Stimulated activated CD8-positive, alpha-beta memory T cell treated with anti-CD3 and anti-CD28 coated beads, Interleukin-4, amount 100 ng/mL, for 1 hour (primary cell): ENCODE measurements at places on chromosomes 3 and 15.

DNA sequence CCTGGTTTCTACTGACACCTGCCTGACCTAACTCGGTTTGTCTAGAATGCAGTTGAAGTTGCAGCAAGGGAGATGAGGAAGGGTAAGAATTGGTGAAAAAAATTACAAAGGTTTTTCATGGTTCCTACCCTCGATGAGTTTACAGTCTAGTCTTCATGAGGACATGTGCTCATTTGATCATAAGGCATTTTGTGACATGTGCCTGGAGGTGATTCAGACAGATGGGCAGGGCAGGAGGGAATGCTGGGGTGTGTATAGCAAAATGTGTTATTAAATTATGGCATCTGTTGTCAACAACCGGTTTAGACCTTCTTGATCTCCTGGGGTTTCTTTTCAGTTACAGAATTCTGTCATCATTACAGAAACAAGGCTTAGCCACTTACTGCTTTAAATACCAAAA lies 101.2 kb downstream of the CACNA1D start:
- no peak for DNase-seq

DNA sequence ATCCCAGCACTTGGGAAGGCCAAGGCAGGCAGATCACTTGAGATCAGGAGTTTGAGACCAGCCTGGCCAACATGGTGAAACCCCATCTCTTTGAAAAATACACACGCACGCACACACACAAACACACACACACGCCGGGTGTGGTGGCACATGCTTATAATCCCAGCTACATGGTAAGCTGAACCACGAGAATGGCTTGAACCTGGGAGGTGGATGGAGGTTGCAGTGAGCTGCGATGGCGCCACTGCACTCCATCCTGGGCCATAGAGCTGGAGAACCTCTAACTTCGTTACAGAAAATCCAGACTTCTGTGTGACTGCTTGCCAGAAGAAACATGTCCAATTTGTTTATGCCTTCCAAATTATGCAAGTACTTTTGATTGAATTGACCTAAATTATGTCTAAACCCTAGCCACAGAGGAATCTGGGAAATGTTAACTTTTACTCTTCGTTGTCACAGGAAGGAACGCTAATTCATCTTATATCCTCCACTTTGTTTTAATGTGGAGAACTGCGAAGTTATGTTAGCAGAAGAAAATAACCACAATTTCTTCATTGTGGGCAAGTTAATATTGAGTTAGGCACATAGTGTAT lies 21.7 kb downstream of the TRIM59 start:
- no peak for DNase-seq

DNA sequence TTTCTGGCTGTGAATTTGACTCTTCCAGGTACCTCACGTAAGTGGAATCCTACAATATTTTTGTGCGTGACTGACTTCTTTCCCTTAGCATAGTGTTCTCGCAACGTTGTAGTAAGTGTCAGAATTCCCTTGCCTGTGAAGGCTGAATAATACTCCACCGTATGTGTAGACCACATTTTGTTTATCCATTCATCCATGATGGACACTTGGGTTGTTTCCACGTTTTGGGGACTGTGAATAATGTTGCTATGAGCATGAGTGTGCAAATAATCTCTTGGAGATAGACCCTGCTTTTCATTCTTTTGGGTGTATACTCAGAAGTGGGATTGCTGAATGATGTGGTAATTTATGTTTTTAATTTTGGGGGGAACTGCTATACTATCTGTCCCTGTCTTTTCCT lies 82.2 kb downstream of the APBA2 start:
- no peak for DNase-seq

- DNase-seq: no peak
Observed at GRCh38 chr3:194871143-194871863, 185.6 kb downstream of the FAM43A start.

GRCh38 chr15:52481915-52482314 lies 46.8 kb downstream of the MYO5A start:
- peak; percentile 10 for DNase-seq

DNA sequence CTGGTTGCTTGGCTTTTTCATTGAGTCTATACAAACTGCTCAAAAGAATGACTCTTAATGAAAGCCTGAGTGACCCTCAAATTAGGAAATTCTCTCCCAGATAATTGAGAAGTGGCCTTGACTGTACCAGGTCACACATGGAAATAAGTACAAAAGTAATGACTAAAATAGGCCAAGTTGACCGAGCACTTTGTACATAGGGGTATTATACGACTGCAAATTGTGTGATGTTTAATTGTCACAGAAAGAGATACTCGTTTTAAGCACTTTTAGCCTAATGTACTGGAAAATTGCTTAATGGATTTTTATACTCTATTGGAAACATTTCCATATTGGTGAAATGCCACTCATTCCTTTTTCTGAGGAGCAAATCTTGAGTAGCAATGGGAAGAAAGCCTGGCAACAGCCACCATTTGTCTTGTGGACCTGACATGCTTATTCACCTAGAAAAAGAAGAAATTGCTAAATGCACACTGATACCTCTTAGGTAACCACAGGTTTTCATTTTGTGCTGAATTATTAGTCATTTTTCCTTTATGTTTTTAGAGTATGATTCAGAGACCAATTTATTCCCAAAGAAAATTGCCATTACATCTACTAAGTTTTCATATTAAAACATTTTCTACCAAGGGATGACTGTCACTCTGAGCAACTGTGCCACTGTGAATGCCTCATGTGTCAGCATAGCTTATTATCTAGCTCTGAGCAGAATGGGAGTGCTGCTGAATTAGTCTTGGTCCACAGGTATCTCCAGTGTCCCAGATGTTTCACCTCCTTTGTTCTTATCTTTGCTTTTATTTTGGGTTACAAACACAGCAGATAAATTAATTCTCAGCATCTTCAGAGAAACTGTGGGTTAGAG lies 8.9 kb upstream of the PXK start:
- no peak for DNase-seq

GRCh38 chr15:101525087-101525669 lies 35.7 kb upstream of the PCSK6 start:
- DNase-seq: no peak

- no peak for DNase-seq
Observed at GRCh38 chr3:42710323-42711021, 7.9 kb upstream of the HHATL start.

GRCh38 chr3:81761904-81762580 lies 597 bp upstream of the GBE1 start:
- no peak for DNase-seq

DNA sequence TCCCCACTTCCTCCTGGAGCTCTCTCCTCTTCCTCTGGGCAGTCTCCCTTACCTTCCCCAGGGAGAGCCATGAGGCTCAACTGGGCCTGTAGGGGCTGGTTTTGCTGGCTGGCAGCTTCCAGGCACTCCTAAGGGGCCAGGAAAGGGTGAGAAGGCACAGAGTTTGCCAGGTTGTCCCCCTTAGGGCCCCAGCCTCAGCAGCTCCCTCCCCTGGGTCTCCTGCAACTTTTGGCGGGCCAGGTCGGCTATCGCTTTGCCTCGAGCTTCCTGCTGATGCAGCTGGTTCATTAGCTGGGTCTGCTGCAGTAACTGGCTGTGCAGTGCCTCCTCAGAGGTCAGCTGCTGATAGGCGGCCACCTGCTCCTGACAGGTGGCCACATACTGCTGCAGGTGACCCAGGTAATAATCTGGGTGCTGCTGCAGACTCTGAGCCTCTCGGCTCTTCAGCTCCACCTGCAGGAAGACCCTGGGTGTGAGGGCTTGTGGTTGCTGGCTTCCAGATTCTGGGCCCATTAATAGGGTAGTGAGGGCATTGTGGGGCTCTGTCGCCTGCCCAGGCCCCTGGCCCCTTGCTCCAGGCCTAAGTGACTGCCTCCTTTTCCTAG lies 29.7 kb upstream of the OR4F6 start:
- DNase-seq: no peak

DNA sequence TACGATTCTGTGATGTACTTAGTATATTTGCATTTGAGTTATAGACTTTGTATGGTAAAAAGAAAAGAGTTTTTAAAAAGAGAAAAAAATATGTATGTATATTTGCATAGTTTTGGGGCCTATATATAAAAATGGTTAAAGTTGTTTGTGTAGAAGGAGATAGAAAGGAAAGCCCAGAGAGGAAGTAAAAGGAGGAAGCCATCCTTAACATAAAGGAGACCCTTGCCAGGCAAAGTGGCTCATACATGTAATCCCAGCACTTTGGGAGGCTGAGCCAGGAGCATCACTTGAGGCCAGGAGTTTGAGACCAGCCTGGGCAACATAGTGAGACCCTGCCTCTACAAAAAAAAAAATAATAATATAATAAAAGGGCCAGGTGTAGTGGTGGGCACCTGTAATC lies 8.4 kb downstream of the SNAP23 start:
- DNase-seq: no peak

- DNase-seq: no peak
Observed at GRCh38 chr3:62669161-62669560, 206.1 kb downstream of the CADPS start.

DNA sequence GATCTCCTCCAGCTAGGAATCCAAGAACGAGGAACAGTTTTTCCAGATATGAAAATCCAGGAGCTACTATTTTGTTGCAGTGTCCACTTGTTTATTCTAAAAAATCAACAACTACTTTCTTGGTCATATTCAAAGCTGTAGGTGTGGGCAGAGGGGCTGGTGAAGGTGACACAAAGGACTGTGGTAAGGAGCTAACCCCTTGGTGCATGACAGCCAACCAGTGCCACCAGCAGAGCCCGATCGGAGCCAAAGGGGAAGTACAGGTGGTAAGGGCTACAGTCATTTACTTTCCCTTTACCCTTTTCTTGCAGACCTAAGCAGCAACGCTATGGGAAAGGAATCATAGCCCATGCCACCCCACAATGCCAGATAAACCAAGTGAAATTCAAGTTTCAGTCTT lies 30.7 kb downstream of the PLA1A start:
- no peak for DNase-seq

- no peak for DNase-seq
Observed at GRCh38 chr3:188169830-188170455, 16.0 kb downstream of the LPP start.

GRCh38 chr3:146814601-146815315 lies 209.6 kb upstream of the PLSCR5 start:
- no peak for DNase-seq

GRCh38 chr3:126022741-126023359 lies 53.9 kb downstream of the ROPN1B start:
- no peak for DNase-seq

- no peak for DNase-seq
Observed at GRCh38 chr3:166322391-166322790, 485.2 kb upstream of the BCHE start.

- no peak for DNase-seq
Observed at GRCh38 chr3:178170698-178171535, 365.3 kb upstream of the KCNMB2 start.

DNA sequence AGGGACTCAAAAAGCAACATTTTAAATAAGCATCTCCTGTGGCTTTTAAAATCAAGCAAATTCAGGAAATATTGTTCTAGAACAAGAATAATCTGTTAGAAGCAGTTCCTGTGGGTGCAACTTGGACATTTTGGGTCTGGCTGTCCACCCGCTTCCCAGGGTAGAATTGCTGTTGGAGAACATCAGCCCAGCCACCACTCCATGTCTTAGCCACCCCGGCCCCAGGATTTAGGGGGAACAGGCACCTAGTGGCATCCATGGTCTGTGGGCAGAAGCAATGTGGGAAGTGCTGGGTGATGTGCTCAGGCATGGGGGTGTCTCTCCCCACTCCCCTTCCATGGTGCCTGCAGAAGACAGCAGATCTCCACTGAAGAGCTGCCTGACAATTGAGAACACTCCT lies 162.6 kb downstream of the KLF13 start:
- no peak for DNase-seq

DNA sequence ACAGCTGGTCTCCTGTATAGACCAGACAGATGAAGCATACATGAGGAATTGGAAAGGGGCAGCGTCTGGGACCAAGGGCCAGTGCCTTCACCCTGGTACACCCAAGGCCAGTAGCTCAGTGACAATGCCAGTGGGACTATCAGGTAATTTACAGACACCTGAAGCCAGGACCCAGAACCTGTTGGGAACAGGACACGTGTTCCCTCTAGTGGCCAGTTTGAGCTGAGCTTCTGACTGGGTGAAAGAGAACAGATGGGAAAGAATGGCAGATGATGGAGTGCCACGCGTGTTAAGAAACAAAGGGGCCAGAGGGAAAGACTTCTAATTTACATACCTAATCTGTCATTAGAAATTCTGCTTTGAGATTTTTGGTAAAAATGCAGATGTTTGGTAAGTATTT lies 5.1 kb upstream of the SLC25A38 start:
- DNase-seq: peak; percentile 37
